ENCODE measurements at places on chromosomes 1 and 21. TPM values are rescaled to one million over a fixed set of nuclear protein-coding genes. Genes with fewer than 3 reads are reported as not detected.

DNA sequence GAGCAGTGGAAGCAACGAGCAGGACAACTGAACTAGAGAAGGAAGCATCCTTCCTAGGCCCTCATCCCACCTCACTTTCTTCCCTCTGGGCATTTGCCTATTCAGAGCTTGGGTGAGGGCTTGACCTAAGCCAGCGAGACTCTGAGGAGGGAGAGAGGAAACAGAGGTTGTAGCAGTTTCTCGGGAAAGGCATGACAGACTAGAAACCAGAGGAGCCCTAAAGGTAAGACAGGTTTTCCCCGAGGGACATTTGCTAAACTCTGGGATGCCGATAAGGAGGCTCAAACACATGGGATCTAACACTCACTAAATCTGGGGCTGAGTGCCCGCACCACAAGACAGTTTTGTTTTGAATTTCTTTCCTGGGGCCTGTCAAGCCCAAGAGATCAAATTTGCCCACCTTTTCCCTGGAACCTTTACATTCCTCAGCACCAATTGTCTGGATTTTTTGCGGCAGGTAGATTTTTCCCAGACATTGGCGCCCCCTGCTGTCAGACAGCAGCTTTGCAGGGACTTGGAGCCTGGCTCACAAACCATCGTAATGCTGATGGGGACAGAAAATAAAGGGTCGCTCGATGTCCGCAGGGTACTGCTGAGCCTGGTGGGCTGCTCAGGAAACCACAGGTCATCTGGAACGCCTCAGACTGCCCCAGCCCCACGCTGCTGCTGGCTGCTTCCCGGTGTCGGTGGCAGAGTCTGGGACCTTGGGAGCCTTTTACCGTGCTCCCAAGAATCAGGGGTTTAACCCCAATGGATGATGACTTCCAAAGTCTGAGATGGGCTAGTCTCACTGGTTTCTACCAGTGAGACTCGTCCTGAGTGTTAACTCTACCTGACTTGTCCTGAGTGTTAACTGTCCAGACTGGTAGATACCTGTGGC is 23.4 kb upstream of the TSPAN2 start:
- DNase-seq = peak; percentile 37

GRCh38 chr1:115717541-115717940 is 51.0 kb downstream of the CASQ2 start:
- peak; percentile 34 for DNase-seq

Gene NBPF4
- total RNA-seq = not detected

DNA sequence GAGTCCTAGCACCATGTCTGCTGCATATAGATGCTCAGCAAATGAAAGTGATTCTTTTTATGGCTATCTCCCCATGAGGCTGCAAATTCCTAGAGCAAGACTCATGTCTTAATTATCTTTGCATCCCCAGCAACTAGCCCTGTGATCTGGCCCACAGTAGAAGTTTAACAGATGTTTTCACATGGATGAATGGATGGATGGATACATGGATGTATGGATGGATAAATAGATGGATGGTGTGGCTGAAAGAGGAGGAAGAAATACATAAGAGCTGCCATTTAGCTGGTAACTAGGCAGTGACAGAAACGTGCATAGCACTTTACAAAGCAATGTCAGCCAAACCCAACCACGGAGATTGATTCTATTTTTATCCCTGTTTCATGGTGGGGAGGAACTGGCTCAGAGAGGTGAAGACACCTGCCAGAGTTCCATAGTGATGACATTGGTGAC is 32.7 kb upstream of the ZBTB40 start:
- peak; percentile 23 for DNase-seq

- no peak for DNase-seq
Measured at GRCh38 chr1:54323324-54323739, 82.9 kb downstream of the SSBP3 start.

DNA sequence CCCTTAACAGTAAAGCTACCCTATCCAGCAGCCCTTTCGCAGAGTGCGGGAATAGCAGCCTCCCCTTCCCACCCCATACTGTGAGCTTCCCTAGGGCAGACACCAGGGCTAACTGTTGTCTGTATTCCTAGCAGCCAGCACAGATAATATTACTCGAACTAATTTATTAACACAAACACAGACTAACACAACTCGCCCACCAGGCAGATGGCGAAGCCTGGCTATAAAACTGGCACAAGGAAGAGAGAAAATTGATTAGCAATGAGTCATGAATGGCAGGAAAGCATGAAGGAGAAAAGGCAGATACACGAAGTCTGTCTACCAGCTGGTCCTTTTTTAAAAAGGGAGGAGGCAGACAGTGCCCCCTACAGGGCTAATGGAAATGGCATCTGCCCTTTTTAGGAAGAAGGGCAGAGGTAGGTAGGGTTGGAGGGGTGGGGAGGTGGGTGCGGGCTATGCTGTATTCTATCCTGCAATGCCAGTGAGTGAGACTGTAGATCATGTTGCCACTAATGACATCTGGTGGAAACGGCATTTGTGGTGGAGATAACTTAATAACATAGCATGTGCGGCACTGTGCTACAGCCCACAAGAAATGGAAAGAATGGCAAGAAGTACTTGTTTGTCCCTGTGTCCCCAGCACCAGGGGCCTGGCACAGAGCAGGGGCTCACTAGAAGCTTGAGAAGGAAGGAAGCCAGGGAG is 30.6 kb upstream of the CTPS1 start:
- peak; percentile 85 for DNase-seq

DNA sequence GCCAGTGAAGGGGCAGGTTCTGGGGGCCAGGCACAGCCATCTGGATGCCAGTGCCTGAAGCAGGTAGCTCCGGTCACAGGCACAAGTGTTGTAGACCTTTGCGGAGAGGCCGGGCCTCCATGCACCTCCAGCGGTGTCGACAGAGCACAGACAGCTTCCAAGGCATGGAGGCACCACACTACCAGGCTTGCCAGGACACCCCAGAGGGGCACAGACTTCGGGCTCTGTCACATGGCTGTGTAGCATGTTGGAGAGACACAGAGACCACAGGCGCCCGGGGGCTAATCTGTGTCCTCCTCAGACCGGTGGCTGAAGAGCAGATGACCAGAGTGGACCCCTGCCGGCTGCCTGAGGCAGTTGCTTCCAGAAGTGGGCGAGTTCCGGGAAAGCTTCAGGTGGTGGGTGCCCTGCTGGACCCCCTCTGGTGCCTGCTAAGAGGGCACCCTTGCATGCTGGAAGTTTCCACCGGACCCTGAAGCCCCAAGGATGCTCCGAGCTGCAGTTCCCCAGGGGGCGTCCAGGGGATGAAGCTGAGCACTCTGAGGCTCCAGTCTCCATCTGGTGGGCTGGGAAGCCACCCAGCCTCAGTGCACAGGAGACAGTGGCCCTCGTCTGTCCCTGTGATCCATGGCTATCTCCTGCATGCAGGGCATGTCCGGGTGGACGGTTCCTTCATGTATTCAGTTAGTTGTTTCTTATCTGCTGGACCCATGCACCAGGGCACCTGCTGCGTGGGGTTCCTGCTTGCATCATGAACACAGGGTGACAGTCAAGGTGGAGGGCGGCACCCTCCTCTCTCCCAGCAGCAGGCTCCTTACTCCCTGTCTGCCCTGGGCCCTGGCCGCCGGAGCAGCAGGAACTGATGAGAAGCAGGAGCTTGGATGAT is 82.4 kb downstream of the OBSCN start:
- DNase-seq = no peak

GRCh38 chr1:111660204-111661150 is 40.9 kb downstream of the RAP1A start:
- no peak for DNase-seq

GRCh38 chr1:15011661-15012060 is 141.9 kb upstream of the TMEM51 start:
- DNase-seq = no peak

Gene FBXO42
- total RNA-seq = 9.7 TPM

DNA sequence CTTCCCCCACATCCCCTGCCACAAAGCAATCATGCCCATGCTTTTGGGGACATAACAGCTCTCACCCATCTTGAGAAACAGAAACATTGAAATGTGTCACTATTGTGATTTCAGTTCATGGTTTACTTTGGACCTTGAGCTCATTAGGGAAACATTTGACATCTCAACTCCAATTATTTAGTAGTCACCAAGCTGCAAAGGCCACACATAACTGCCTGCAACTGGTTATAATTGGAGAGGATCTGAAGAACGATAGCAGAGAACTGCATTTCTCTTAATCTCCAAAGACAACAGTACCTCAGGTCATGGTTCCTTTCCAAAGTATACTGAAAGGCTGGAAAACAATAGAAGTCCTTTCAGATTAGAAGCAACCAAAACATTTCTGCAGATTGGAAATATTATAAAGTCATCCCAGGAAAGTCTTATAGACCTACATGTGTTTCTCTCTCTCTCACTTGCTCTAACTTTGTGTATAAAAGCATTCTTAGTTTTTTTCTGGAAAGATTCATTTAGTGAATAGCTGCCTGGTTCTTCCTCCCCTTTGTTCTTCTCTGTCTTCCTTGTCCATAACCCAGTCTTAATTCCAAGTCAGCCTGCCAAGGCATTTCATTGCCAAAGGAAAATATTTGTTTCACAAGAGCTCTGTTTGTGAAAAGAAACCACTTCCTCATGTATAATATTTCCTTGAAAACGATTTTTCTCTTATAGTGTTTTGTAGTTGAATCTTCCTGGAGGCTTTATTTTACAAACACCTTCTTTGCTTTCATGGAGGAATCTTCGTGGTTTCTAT is 426.8 kb downstream of the ADGRL2 start:
- DNase-seq = peak; percentile 18
